ENCODE measurements at places on chromosomes 7 and 10.
A peak's percentile ranks its signal among the peaks of the same experiment; 100 is the strongest.

- DNase-seq: no peak
These were observed 15.3 kb downstream of the CCDC7 start for GRCh38 chr10:32461203-32461602.

GRCh38 chr10:131928248-131929095, 27.7 kb downstream of the PPP2R2D start:
- DNase-seq: no peak

GRCh38 chr7:41133690-41134299, 569.1 kb downstream of the INHBA start:
- DNase-seq: no peak

GRCh38 chr10:89679986-89680385, 21.4 kb upstream of the KIF20B start:
- no peak for DNase-seq

DNA sequence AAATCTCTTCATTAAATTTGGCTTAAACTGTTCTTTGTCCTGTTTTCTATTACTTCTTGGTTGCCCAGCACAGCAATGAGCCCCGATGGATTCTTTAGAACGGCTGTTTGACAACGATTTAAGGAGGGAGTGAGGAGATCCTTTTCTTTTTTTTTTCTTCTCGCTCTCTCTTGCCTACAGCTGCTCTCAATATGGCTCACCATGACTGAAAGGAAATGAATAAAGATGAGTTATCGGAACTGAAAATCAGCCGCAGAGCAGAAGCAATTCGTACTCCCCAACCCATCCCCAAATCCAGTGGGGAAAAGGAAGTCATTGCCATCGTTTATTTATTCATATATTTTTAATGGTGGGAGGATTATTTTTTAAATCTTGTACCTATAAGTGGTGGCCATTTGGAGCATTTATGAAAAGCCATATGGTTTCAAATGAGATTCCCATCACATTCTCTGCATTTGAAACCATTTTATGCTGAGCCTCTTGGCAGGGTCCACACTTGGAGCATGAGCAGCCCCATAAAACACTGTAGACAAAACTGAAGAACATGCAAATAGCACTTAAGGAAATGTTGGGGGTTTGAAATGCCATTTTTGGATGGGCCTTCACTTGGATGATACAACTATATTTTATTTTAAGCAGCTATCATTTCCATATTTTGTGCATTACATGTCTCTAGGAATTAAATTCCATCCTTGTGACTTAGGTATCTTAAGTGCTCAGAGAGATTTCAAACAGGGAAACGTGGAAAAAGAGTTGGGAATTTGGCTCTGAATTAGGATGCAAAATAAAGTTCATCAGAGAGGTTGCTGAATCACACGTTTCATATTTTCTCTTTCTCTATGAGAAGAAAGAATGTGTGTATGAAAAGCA, 107.7 kb upstream of the FZD1 start:
- DNase-seq: no peak

DNA sequence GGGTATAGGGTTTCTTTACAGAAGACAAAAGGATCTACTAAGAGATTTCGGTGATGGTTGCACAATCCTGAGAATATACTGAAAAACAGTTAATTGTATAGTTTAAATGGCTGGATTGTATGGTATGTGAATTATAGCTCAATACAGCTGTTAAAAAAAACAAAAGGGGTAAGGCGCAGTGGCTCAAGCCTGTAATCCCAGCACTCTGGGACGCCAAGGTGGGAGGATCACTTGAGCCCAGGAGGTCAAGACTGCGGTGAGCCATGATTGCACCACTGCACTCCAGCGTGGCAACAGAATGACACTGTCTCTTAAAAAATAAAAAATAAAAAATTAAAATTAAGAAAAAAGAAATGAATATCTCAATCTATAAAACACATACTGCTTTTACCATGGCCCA, 18.5 kb downstream of the ESYT2 start:
- no peak for DNase-seq

DNA sequence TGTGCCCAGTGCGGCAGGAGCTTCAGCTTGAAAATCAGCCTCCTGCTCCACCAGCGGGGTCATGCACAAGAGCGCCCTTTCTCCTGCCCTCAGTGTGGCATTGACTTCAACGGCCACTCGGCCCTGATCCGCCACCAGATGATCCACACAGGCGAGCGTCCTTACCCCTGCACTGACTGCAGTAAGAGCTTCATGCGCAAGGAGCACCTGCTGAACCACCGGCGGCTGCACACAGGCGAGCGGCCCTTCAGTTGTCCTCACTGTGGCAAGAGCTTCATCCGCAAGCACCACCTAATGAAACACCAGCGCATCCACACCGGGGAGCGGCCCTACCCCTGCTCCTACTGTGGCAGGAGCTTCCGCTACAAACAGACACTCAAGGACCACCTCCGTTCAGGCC, 16.1 kb upstream of the ZNF282 start:
- no peak for DNase-seq

DNA sequence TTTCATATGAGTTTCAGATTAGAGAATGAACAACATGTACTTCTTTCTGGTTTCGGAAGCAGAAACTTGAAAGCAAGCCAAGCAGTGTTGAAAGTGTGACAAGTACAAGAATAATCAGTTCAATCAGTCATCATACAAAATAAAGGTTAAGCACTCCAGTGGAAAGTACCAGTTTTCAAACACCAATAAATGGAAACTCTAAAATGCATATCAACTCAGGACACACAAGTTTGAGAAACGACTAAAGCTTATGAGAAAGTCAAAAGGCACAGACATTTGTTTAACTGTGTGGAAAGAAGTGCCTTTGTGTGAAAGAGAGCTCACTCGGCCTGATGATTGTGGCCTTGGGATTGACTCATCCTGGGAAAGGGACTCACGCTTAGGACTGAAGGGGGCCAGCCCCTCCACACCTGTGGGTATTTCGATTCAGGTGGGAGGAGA, 60.6 kb upstream of the AKR1C1 start:
- peak; percentile 15 for DNase-seq

DNA sequence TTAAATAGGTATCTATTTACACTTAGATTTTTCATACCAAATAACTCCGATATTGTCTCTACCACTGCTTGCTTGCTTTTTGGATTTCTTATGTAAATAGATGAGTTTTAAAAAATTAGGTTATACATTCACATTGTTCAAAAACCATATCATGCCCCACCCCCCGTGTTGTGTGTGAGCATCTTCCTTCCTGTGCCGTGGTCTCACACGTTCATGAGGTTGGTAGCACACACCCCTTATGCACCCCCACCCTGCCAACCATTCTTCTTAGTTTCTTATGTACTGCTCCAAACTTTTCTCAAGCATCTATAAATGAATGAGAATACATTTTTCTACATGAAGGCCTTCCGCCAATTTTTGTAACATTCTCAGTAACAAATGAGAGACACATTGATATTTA, 115.6 kb downstream of the FANK1 start:
- DNase-seq: no peak

Measured in stimulated activated CD4-positive, alpha-beta T cell treated with anti-CD3 and anti-CD28 coated beads, Interleukin-12 subunit alpha, Interleukin-12 subunit beta, amount 100 ng/mL, for 48 hours (primary cell).